ENCODE measurements at places on chromosomes 12 and 14.

- DNase-seq = no peak
These were observed 412.7 kb downstream of the BCL11B start for GRCh38 chr14:98859301-98859700.

GRCh38 chr12:21823581-21823980 is 49.1 kb upstream of the KCNJ8 start:
- DNase-seq = no peak

- DNase-seq = no peak
These were observed 16.6 kb upstream of the GPR68 start for GRCh38 chr14:91261115-91261514.

- no peak for DNase-seq
These were observed 28.2 kb downstream of the CACNA2D4 start for GRCh38 chr12:1890119-1890703.

DNA sequence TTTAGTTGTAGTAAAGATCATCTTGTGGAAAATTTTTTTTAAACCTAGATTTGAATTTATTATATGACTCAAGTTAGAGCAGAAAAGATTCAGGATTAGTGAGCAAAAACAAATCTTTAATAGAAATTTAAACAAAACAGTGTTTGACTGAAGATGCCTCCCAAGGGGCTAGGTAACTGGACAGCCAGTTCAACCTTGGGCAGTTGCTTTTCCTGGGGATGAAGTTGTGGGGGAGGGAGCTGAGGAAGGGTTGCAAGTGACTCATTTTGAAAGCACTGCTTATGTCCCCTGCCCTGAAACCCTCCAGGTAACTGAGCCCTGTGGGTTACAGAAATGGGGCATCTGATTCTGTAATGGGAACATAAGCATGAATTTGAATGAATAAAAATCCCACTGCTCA is 13.1 kb downstream of the CFAP54 start:
- DNase-seq = no peak

DNA sequence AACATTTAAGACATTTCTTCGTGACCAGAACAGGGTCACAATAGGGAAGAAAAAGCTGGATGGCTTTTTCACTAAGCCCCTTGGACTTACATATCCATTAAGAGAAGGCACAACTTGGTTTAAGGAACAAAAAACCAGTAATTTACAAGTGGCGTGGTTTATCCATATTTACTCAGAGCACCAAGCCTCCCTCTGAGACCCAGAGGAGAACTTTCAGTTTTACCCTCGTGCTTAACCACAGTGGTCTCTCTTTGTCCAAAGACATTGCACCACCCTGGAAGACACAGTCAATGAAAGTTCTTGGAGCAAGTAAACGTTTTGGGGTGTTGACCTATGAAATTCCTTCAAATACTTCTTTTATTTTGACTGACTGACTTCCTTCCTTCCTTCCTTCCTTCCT is 52.5 kb downstream of the SSPN start:
- no peak for DNase-seq

DNA sequence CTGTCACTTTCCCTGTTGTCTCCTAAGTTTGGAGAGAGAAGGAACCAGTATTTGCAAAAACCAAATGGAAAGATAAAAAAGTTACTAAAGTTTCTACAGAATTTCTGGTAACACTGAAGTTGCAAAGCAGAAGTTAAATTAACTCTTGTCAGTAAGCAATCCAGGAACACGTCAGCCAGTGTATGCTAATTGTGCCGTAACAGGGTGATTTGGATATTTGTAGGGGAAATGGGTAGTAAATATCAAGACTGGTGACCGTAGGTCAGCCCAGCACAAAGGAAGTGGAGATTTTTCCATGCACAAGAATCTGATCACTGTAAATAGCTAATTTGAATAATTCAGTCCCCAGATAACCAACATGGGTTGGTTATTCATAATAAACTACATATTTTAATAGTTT is 2.3 kb downstream of the CDKN1B start:
- DNase-seq = no peak

- DNase-seq = no peak
These were observed 161.3 kb downstream of the GXYLT1 start for GRCh38 chr12:41983394-41983793.

GRCh38 chr14:103536693-103537092 is 7.7 kb downstream of the TRMT61A start:
- DNase-seq = no peak

GRCh38 chr12:71018682-71019081 is 98.1 kb upstream of the PTPRR start:
- DNase-seq = no peak

GRCh38 chr14:54489318-54489683 is 521 bp upstream of the GMFB start:
- DNase-seq = no peak

DNA sequence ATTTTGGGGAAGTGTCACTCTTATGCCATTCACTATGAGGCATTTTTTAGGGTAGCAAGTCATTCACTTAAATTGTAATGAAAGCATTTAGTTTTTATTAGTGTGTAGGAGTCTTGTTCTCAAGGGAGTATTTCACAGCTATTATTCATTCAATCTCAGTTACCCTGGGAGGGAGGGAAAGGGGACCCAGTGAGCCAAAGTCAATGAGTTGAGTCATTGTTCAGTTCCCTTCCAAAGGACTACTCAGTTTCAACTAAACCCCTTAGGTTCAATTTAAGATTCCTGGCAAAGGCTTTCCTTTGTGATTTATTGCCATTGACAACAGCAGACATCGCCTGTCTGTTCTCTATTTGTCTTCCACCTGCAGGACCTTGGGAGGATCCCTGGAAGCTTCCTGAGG is 29.3 kb upstream of the RASSF8 start:
- peak; percentile 20 for DNase-seq

GRCh38 chr14:38724621-38725020 is 378.4 kb downstream of the SEC23A start:
- no peak for DNase-seq

DNA sequence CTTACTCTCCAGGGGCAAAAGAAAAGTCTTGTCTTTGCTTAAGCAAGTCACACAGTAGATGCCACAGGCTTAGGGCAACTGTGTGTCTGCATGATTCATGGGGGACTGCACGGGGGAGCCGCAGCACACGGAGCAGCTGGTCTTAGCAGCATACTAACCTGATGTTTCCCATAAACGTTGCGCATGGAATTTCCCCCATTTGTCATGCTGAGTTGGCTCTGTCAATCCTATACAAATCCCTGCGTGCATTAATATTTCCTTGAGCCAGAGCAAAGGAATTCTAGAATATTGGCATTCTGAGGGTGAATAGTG is 71.2 kb downstream of the SAMD4A start:
- DNase-seq = peak; percentile 57

- no peak for DNase-seq
These were observed 179.2 kb downstream of the CCDC91 start for GRCh38 chr12:28369483-28369882.

DNA sequence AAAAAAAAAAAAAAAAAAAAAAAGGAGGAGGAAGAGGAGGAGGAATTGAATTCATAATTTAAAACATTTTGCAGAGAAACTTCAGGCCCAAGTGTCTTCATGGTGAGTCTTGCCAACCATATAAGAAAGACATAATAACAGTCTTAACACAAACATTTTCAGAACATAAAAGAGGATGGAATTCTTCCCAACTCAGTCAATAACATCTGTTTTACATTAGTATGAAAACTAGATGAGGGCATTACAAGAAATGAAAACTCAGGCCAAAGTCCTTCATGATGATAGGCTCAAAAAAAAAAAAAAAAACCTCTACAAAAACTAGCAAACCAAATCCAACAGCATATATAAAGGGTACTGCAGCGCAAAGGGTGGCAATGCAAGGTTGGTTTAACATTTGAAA is 151.6 kb downstream of the FOXA1 start:
- DNase-seq = no peak

GRCh38 chr12:65430006-65430405 is 151.5 kb downstream of the MSRB3 start:
- DNase-seq = no peak

- no peak for DNase-seq
These were observed 6.4 kb upstream of the A2M start for GRCh38 chr12:9122091-9122609.

GRCh38 chr12:38771871-38772270 is 133.5 kb downstream of the CPNE8 start:
- DNase-seq = no peak

GRCh38 chr12:2825132-2825531 is 9.7 kb downstream of the NRIP2 start:
- DNase-seq = no peak

- DNase-seq = no peak
These were observed 8.2 kb upstream of the SERPINA11 start for GRCh38 chr14:94460631-94461416.

- DNase-seq = no peak
These were observed 36.0 kb downstream of the SYNDIG1L start for GRCh38 chr14:74389980-74390379.

- DNase-seq = peak; percentile 48
These were observed 78.0 kb upstream of the IFNG-AS1 start for GRCh38 chr12:67911275-67911600.

- no peak for DNase-seq
These were observed 12.0 kb downstream of the VEZT start for GRCh38 chr12:95229636-95230035.
